Heart left ventricle (tissue), 16 donors: ENCODE measurements at places on chromosomes 2 and 18.

- peaks cover 25% of the 10 kb centered on the region for H3K4me1 ChIP-seq
- H3K27ac ChIP-seq: no peak overlapping the region
- H3K36me3 ChIP-seq: no peaks in the 10 kb centered on the region
These were observed 290.8 kb downstream of the DYSF start for GRCh38 chr2:71743995-71744675.

DNA sequence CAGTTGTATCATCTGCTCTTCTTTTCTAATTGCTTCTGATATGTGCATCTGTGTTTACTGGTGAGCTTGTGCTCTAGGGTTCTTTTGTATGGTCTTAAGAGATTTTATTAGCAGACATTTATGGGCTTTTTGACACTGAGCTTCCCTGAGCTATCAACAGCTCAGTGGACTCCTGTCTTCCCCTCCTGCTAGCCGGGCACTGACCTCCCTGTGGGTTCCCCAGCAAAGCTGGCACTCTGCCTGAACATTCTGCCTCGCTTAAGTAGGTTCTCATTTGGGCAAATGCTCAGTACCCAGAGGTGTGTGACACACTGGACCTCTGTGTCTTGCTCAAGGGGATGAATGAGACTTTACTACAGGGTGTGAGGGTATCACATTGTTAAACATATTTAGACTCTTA is 15.8 kb downstream of the TRAF3IP1 start:
- no peak for DNase-seq
- no peaks in the 10 kb centered on the region for H3K27me3 ChIP-seq
- H3K27ac ChIP-seq: no peak overlapping the region
- peaks cover 11% of the 10 kb centered on the region for H3K4me1 ChIP-seq
- H3K36me3 ChIP-seq: peaks cover 20% of the 10 kb centered on the region

- H3K36me3 ChIP-seq: no peaks in the 10 kb centered on the region
- H3K4me1 ChIP-seq: no peaks in the 10 kb centered on the region
- peak overlapping the region; percentile 50 for H3K4me3 ChIP-seq
These were observed 386.9 kb downstream of the FIGN start for GRCh38 chr2:163348857-163349380.

DNA sequence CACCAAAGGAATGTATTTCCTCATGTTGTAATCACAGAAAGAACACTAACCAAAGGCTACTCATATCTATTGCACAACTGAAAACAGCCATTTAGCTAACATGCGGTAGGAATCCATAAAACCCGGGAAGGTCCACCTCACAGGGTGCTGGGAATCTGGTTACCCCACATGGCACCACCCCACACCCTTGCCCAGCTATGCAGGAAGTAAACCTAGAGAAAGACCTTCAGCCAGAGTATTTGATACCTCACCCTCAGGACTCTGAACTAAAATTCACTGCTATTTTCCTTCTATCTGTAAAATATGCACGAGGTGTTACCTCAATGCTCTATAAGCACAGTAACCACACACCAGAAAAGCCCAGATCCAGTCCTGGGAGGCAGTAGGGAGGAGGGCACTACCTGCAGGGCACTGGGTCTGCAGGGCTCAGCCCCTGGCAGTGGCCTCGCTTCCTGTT is 45.8 kb downstream of the PTPN2 start:
- no peaks in the 10 kb centered on the region for H3K27me3 ChIP-seq
- DNase-seq: no peak
- no peak overlapping the region for H3K27ac ChIP-seq
- H3K4me1 ChIP-seq: no peaks in the 10 kb centered on the region
- H3K4me3 ChIP-seq: no peak overlapping the region
- H3K36me3 ChIP-seq: no peaks in the 10 kb centered on the region

GRCh38 chr2:99067871-99068625 is 73.5 kb upstream of the C2orf15 start:
- H3K27ac ChIP-seq: no peak overlapping the region
- no peaks in the 10 kb centered on the region for H3K4me1 ChIP-seq
- no peak overlapping the region for H3K4me3 ChIP-seq
